Heart left ventricle (tissue), 16 donors: ENCODE measurements at places on chromosomes 1 and 21. TPM values are rescaled to one million over a fixed set of nuclear protein-coding genes. Genes with fewer than 3 reads are reported as not detected.

GRCh38 chr1:13499422-13499821 is 14.4 kb downstream of the LRRC38 start:
- H3K27ac ChIP-seq: no peak overlapping the region
- no peaks in the 10 kb centered on the region for H3K36me3 ChIP-seq
- no peaks in the 10 kb centered on the region for H3K4me1 ChIP-seq
- no peaks in the 10 kb centered on the region for H3K27me3 ChIP-seq
- H3K4me3 ChIP-seq: no peak overlapping the region

GRCh38 chr1:67629370-67630075 is 55.5 kb upstream of the GADD45A start:
- peaks cover 4% of the 10 kb centered on the region for H3K4me1 ChIP-seq
- no peaks in the 10 kb centered on the region for H3K36me3 ChIP-seq
- no peaks in the 10 kb centered on the region for H3K27me3 ChIP-seq
- H3K4me3 ChIP-seq: no peak overlapping the region
- DNase-seq: no peak

- H3K4me1 ChIP-seq: no peaks in the 10 kb centered on the region
- no peaks in the 10 kb centered on the region for H3K27me3 ChIP-seq
- H3K27ac ChIP-seq: no peak overlapping the region
These were observed 89.5 kb upstream of the CD53 start for GRCh38 chr1:110783292-110783918.

DNA sequence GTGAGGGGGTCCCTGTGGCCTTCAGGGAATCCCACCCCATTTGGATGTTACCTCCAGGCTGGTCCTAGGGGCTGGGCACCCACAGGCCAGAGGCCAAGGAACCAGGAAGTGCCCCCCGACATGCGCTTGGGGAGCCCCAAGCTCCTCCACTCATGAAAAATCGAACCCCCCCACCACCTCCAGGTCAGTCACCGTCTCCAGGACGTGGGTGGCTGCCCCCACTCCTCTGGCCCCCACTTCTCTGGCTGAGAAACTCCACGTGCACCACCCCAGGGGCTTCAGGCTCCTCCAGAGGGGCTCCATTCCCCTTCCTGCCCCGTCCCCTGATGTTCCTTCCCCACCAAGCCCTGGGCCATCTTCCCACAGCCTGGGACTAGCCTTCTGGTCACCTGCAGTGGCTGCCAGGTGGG is 30.5 kb upstream of the POFUT2 start:
- DNase-seq: no peak
- H3K27ac ChIP-seq: peak overlapping the region; percentile 92

The SPRR1B gene
- polyA plus RNA-seq: not detected

The DNM3 gene
- polyA plus RNA-seq: 1.3 TPM
